ENCODE measurements at places on chromosomes 3 and 15. TPM values are rescaled to one million over a fixed set of nuclear protein-coding genes. Genes with fewer than 3 reads are reported as not detected.

CLRN1 gene
- polyA plus RNA-seq: not detected

GRCh38 chr15:83747050-83747717 is 93.3 kb downstream of the ADAMTSL3 start:
- DNase-seq: no peak

- DNase-seq: no peak
Observed at GRCh38 chr3:172182797-172183196, 143.4 kb downstream of the FNDC3B start.

SMCO1 gene
- polyA plus RNA-seq: not detected

- DNase-seq: no peak
Observed at GRCh38 chr3:197533927-197534725, 21.6 kb downstream of the BDH1 start.

- DNase-seq: no peak
Observed at GRCh38 chr15:41778521-41778920, 4.2 kb downstream of the MAPKBP1 start.

GRCh38 chr15:80494351-80494751 is 90.2 kb downstream of the ARNT2 start:
- DNase-seq: no peak

TMF1 gene
- 2.5 TPM for polyA plus RNA-seq

- DNase-seq: no peak
Observed at GRCh38 chr3:186165331-186165730, 56.4 kb upstream of the ETV5 start.

DNA sequence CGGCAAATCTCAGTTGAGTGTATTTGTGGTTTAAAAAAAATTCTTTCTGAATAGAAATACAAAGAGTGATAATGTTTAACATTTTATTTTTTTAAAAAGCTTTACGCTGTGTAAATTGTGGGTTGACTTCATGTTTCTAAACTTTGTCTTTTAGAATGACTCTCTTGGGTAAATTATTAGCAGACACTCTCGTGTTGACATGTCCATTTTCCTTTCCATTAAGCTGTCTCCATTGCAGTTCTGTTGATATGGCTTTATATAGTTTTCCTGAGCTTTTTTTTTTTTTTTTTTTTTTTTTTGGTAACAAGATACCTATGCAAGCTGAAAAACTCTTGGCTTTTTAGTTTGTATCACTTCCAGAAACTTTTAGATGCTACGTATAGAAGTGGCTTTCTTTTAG is 92.6 kb downstream of the IGF1R start:
- DNase-seq: no peak
